ENCODE measurements at places on chromosomes 7 and 10. TPM values are rescaled to one million over a fixed set of nuclear protein-coding genes. Genes with fewer than 3 reads are reported as not detected.

DNA sequence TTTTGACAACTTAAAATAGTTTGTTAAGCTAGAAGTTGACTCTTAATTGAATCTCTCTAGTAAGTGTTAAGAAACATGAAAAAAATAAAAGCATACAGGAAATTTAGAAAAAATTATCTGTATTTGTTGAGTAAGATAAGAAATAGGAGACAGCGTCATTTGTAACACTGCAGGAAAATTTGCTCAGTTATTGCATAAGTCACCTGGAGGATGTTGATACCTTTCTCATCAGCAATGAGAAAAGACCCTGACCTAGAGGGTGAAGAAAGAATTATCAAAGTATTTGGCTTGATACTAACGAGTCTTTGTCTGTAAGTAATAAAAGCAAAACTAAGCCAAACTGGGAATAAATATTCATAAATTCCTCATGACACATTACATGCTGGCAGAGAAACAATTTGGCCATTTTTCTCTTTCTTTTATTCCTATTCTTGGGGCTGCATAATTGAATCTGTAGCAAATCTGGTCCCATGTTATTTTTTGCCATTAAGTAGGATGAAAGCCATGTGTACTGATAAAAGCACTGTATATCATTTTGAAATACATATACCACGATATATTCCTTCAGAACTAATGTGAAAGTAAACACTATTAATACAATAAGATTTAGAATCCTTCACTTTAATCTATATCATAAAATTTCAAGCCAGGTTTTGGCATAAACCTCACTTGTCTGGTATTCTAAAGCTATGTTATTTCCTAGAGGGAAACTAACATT lies 362.8 kb downstream of the THSD7A start:
- no peak for DNase-seq

Gene NPC1L1
- total RNA-seq, result under 0.01 TPM

Gene STEAP1
- 12.7 TPM for total RNA-seq

GRCh38 chr7:139231513-139232376 lies 708 bp downstream of the UBN2 start:
- DNase-seq, result no peak

Gene STEAP4
- total RNA-seq, result 3.9 TPM

Gene NPTX2
- total RNA-seq, result 0.13 TPM

DNA sequence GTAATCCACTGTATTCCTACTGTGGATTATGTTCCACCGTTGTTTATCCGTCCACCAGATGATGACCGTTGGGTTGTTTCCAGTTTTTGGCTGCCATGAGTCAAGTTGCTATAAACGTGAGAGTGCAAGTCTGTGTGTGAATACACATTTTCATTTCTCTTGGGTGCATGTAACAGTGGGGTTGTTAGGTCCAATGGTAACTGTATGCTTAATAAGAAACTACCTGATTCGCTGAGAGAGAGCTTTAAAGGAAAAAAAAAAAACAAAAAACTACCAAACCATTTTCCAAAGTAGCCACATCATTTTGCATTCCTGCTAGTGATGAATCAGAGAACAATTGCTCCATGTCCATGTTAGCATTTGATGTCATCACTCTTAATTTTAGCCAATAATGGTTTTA lies 15.9 kb downstream of the UBN2 start:
- peak; percentile 38 for DNase-seq

Gene HSPA12A
- 1.4 TPM for total RNA-seq

DNA sequence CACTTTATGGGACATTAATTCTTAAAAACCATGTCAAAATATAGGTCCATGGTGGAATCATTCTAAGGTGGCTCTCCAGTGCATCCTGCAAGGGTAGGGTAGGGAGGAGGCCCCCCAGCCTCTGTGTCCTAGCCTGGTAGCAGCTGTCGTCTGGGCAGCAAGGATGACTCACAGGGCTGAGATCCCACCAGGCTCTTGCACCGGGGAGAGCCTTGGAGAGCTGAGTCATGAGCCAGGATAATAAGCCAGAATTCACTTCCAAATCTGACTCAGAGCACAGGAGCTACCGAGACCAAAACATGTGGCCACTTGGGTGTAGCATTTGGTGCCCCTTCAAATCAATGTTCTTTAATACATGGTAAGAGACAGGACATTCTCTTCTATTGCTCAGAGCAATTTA lies 298.5 kb downstream of the NEBL start:
- DNase-seq, result peak; percentile 79

DNA sequence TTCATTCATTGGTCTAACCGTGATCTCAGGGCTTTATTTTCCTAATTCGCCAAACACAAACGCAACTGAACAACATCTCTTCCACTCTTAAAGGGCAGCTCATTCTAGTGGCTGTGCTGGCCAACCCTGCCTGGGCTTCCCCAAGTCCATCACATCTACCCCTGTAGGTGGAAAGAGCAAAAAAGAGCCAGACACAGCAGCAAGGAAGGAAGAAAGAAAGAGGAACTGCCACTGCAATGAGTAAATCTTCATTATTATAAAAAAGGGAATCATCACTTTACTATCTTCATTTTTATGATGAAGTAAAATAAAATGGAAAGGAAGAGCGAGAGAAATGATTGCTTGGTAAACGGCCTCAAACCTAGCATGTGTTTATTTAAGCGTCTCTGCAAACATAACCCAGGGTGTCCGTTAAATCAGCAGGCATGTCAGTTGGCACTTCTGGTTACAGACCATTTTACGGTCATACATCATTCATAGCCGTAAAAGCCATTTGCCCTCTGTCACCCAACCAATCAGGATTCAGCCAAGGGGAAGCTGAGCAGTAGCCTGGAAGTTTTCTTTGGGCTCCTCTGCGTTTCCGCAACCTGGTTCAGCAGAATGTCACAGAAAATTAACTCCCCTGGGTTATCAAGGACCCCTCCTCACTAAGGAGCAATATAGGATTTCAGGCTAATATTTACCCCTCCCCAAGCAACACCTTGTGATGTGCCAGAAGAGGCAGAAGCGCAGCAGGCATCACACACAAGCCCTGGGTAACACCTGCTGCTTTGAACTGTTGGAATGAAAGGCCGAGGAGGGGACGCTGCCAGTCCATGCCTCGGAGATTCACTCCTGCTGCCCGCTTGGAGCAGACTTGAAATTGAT lies 234.0 kb downstream of the SNX10 start:
- no peak for DNase-seq

GRCh38 chr7:41700044-41700471 lies 2.8 kb downstream of the INHBA start:
- DNase-seq, result no peak

Gene TAS2R5
- 3.9 TPM for total RNA-seq

DNA sequence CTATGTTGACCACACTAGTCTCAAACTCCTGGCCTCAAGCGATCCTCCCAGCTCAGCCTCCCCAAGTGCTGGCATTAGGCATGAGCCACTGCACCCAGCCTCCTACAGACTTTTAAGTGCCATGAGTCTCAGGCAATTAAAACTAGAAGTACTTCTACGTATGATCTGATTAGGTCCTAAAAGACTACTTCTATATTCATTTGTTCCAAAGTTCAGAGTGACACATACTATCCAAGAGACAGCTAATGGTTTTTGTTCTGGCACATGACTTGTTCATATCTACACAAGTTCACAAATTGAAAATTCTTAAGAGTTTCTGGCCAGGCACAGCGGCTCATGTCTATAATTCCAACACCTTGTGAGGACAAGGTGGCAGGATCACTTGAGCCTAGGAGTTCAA lies 11.7 kb downstream of the ARHGAP19 start:
- no peak for DNase-seq

GRCh38 chr7:48660306-48660870 lies 264.0 kb upstream of the CDC14C start:
- no peak for DNase-seq

Gene PDK4
- 0.53 TPM for total RNA-seq

GRCh38 chr7:29915481-29916215 lies 74.0 kb downstream of the SCRN1 start:
- DNase-seq, result peak; percentile 10

DNA sequence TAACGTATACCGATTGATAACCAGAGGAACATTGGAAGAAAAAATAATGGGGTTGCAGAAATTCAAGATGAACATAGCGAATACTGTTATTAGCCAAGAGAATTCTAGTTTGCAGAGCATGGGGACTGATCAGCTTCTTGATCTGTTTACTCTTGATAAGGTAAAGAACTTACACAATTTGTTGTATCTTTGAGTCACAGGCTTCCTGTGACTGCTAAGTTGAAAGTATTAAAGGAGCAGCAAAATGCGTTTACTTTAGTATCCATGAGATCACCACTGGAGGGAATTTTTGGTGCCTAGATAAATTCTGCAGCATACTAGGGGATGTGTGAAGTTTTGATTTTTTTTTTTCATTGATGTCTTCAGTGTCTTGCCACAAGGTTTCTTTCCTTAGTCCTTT lies 103.6 kb downstream of the BTAF1 start:
- peak; percentile 25 for DNase-seq

- DNase-seq, result no peak
These were observed 92.1 kb downstream of the SIRT1 start for GRCh38 chr10:67976292-67977245.

Gene WIPF3
- total RNA-seq, result under 0.01 TPM

DNA sequence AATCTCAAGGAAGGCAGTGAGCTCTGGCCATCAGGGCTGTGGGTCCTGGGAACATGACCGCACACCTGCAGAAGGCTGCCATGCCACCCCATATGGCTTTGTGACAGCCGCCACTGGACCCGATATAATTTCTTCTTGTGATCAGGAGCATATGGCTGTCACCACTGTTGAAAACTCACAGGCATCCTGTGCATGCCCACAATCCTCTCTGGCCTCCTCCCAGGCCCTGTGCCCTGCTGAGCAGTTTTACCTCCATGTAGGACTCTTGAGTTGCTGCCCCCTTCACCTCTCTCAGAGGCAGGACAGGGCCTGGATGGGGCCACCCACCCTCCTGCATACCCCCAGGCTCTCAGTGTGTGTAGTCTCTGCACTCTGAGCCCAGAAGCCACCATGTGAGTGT lies 391.9 kb upstream of the AKR1E2 start:
- DNase-seq, result no peak

DNA sequence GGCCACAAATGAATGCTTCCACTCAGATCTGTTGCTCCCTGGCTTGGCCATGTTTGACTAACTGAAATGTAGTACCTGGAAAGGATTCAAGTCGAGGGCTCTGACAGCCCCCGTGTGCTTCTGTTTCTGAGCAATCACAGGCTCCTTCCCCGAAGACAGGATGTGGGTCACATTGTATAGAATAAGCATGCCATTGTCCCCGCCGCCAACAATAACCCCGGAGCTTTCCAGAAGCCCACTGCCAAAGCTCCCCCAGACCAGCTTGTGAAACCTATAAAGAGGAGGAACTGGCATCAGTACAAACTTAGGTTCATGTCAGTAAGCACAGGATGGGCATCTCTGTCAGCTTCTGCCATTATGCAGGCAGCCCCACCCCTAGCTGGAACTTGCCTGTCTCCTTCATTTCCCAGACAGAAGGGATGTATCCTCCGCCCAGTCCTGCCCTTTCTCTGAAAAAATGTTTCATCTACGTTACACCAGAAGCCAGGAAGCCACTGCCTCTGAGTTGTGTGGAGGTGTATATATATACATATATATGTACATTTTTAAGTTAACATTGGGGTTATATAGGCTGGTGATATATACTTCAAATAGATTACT lies 10.3 kb downstream of the SEC31B start:
- DNase-seq, result no peak

- no peak for DNase-seq
These were observed 22.3 kb upstream of the NXPH1 start for GRCh38 chr7:8411103-8411502.

- no peak for DNase-seq
These were observed 36.1 kb upstream of the BET1 start for GRCh38 chr7:94040254-94040653.

Gene EVX1
- total RNA-seq, result not detected

GRCh38 chr7:130374507-130374906 lies 5.8 kb upstream of the CPA1 start:
- DNase-seq, result no peak

DNA sequence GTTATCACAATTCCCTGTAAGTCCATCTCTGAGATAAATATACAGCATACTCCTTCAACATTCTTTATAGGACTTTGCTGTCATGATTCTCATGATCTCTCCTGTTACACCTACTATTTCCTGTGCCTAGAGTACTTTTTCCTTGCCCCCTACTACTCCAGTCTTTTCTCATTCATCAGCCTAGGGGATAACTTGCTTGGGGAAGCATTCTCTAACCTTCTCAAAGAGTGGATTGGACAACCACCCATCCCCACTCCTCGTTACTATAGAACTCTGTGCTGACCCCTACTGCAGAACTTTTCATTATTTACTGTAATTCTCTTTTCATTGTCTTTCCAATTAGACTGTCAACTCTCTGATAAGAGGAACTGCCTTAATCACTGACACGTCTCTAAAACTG lies 57.4 kb upstream of the TFEC start:
- DNase-seq, result no peak

Gene OR2A5
- total RNA-seq, result not detected

Gene FAM25G
- total RNA-seq, result 1.4 TPM

DNA sequence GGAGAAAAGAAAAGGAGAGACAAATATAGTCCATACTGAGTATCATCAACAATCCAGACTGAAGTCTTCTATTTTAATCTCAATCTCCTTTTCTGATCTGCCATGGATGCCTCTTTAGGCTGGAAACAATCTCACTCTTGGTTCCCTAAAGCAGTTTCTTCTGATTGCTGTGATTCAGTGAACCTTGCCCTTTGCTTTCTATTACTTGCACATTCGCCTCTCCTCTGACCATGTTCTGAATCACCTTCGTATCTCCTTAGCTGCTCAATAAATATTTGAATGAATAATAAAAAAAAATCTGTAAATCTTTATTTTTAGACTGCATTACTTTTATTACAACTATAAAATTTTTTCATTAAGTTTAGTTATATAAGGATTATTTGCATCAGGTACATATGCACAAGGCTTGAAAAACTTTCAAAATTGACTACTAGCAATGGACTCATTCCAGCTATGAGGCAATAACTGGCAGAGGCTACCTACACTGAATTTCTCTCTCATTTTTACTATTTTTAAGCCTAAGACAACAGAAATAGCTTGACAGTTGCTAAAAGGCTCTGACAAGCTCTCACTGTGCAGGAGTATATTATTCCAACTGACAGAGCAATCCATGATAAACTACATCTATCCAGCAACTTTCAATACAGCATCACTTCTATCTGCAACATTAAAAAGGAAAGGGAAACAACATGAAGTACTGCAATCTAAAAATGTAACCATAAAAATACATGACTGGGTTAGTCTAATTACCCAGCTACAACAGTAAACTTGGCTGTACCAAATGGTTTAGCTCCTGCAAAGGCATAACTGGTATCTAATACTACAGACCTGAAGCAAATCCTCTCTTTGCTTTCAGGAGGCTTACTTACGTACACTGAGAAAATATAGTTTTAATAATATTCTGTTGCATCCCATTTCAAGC lies 25.6 kb downstream of the TM9SF3 start:
- no peak for DNase-seq

Gene TET1
- total RNA-seq, result under 0.01 TPM

- no peak for DNase-seq
These were observed 9.1 kb downstream of the AHR start for GRCh38 chr7:17307558-17307957.

- DNase-seq, result no peak
These were observed 3.5 kb downstream of the CRHR2 start for GRCh38 chr7:30678805-30679204.

All from bronchial epithelial cell (primary cell).